Head of caudate nucleus (tissue), 42 donors: ENCODE measurements at places on chromosomes 2 and 18.

DNA sequence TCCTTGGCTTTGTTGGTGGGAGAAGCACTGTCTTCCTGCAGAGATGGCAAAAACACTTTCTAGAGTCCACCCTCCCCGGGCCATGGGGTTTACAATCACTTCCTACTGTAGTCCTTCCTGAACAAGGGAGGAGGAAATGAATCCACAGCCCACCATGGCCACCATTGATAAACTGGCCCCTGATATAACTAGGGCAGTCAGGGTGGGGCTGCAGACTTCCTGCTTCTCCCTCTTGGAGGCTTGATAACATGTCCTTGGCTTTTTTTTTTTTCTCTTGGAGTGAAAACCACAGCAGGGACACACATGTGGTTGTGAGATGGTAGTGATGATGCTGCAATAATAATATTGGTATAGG, 437.8 kb downstream of the ZNF521 start:
- DNase-seq: no peak

- DNase-seq: peak; percentile 86
Measured at GRCh38 chr2:144461308-144461766, 58.6 kb downstream of the ZEB2 start.

- DNase-seq: no peak
Measured at GRCh38 chr2:163565192-163565591, 170.6 kb downstream of the FIGN start.

GRCh38 chr18:67514901-67515540, 1.5 kb downstream of the DSEL start:
- no peak for DNase-seq

- DNase-seq: no peak
Measured at GRCh38 chr2:126898636-126899035, at the start of gene TEX51. TEX51 (plus strand) TSS chr2:126898890; CDS start chr2:126898919, 29 bp downstream.

DNA sequence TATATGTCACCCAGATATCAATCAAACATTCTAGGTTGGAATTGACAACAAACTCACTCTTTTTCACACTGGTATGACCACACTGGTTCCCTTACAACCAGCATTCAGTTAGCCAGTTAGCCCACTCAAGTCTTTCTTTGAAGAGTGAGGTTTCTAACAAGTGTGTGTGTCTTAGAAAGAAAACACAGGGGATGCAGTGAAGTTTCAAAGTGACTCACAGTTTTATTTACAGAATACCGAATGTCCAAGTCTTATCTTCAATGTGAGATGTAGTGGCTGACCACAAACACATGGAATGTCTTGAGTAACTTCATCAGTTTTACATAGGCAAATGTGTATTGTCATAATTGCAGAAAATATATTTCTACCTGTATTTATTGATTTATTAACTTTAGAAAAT, 274.7 kb upstream of the HNMT start:
- no peak for DNase-seq

GRCh38 chr18:2354292-2354691, 217.0 kb downstream of the METTL4 start:
- no peak for DNase-seq

DNA sequence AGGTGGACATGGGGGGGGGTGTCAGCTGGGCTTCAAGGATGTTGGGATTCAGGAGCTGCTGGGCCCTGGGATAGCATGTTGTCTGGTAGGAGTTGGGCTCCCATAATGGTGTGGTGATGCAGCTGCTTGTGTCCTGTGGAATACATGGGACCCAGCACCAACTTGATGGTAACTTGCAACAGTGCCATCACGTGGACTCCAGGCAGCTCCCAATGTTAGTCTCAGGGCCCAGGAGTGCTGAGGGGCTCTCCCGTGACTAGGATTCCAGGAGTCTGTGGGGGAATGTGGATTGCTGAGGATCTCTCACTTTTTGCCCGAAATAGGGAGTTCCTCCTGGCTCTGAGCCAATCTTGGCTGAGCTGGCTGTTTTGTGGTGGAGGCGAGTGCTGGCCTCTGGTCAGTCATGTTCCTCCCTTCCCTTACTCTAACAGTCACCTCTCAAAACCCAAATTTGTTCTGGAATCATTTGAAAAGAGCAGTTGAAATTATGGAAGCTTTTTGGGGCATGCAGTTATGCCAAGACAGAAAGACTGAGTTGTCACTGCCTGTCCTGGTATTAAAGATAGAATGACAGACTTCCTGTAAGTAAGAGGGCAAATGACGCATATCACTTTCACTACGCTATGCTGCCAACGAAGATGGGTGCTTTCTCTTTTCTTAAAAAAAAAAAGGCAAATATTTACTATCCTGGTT, 607.1 kb downstream of the ADCYAP1 start:
- DNase-seq: no peak
